ENCODE measurements at places on chromosomes 12 and 14. TPM values are rescaled to one million over a fixed set of nuclear protein-coding genes. Genes with fewer than 3 reads are reported as not detected.

RNASE1 gene
- total RNA-seq, result 7.7 TPM

GALNT9 gene
- total RNA-seq, result not detected

RHNO1 gene
- total RNA-seq, result 14.4 TPM

COCH gene
- total RNA-seq, result 2.0 TPM

DEGS2 gene
- 94.2 TPM for total RNA-seq

IL31 gene
- total RNA-seq, result not detected

GLIPR1L2 gene
- total RNA-seq, result not detected

NRL gene
- 6.5 TPM for total RNA-seq

DPPA3 gene
- not detected for total RNA-seq

NTF3 gene
- total RNA-seq, result not detected

WSCD2 gene
- not detected for total RNA-seq

KLRC3 gene
- 0.46 TPM for total RNA-seq

RIPK3 gene
- total RNA-seq, result 20.7 TPM

GLIPR1 gene
- 0.52 TPM for total RNA-seq

NPFF gene
- total RNA-seq, result not detected

EIF4B gene
- total RNA-seq, result 417 TPM

GNB3 gene
- total RNA-seq, result not detected

C3AR1 gene
- total RNA-seq, result not detected

OASL gene
- 18.0 TPM for total RNA-seq
